Stimulated activated CD4-positive, alpha-beta T cell treated with anti-CD3 and anti-CD28 coated beads, Interleukin-1b, Interleukin-23, amount 100 ng/mL, for 24 hours (primary cell): ENCODE measurements at places on chromosomes 4 and X.
A peak's percentile ranks its signal among the peaks of the same experiment; 100 is the strongest.

DNA sequence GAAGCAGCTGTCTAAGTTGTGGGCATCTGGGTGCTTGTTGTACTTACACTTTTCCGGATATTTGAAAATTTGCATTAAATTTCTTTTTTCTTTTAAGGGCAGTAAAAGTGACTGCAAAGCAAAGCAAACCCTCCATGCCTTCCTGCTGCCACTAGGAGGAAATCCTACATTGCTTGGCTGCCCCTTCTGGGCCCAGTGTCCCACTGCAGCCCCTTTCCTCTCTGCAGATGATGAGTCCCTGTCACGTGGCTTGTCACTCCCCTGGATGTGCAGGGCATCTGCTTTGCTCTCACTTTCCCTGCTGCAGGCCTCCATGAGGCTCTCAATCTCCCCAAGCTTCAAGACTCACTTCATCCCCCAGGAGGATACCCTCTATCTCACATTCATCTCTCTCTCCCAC, 12.7 kb downstream of the TSR2 start:
- no peak for DNase-seq

GRCh38 chrX:10244915-10245622, 88.3 kb downstream of the CLCN4 start:
- DNase-seq = no peak

DNA sequence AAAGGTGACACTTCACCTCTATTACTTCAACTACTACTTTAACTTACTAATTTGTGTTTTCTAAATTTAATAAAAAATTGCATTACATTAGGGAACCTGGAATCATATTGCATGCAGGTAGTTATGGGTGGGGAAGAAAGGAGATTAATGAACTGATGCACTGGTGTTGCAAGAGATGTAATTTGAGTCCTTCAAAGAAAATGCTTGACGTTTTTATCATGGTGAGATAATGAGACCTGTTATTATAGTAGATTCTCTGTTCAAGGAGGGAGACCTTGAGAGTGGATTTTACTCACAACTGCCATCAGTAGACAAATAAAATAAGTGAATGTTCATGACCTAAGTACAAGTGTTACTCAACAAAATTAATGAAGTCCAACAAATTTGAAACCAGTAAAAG, 26.4 kb upstream of the MED14 start:
- DNase-seq = no peak

DNA sequence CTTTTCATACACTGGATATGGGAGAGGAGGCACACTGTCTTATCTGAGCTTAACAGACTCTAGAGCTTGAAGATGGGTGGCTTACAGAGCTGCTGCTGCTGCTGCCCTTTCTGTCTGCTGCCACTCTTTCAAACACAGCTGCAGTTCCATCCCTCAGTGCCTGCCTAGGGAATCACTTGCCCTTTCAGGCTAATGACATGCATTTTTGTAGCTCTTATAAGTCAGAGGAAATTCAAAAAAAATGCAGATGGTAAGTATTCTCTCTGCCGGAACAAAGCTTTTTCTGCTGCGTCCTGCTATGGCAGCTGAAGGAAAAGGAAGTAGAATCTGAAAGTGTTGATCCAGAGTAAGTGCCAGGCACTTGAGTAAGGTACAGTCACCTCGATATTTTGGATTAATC, 460.4 kb upstream of the DIAPH2 start:
- no peak for DNase-seq

DNA sequence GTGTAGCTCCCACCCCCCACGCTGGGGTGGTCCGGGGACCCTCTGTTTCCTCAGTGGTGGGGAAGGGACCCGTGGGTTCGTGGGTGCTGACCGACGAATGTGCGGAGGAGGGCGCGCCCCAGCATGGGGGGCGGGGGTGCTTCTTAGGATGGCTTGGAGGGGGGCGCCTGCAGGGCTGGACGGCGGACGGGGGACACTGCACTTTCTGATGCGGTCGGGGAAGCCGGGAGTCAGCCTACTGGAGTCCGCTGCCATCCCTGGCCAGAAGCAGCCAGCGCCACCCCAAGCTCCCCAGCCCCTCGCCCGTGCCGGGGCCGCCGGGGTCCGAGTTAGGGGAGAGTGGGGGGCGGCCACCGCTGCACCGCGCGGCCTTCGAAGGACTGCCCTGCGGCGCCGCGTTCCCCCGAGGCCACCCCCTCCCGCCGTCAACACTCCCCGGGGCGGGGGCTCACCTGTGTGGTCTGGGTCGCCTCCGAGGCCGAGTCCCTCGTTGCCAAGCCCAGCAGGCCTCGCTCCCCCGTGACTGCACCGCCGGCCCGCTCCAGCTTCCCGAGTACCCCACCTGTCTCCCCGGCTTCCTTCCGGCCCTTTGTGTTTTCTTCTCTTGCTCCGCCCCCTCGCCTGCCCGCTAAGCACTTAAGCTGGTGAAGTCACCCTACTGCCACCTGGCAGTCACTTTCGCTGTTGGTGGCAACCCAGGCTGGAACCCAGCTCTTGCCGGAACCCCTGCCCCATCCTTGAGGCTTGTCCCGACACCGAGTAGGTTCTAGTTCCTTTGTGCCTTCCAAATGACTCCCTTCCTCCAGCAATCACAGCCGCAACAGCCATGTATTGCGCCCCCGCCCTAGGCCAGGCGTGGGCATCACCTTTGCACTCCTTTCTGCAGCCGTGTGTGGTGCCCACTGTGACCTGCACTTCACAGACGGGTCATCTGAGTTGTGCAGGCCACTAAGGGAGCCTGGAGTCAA, at the start of gene OCIAD2:
OCIAD2 (minus strand) TSS at position 569 of the 968 bp plus-strand sequence. CDS start 2,225 bp downstream, outside the sequence.
- DNase-seq = peak; percentile 76

DNA sequence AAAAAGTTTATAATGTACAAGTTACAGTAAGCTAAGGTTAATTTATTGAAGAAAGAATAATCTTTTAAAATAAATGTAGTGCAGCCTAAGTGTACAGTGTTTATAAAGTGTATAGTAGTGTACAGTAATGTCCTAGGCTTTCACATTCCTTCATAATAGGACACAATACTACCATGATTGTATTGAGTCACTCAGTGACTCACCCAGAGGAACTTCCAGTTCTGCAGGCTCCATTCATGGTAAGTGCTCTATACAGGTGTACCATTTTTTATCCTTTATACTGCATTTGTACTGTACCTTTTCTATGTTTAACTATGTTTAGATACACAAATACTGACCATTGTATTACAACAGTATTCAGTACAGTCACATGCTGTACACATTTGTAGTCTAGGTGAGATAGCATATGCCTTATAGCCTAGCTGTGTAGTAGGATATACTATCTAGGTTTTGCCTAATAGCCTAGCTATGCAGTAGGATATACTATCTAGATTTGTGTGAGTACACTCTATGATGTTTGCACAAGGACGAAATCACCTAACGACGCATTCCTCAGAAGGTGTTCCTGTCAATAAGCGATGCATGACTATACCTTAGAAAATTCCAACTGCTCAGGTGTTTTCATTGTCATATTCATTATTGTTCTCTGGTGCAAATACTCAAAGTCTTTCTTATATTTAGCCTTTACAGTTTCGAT, 5.5 kb upstream of the TMEM255A start:
- no peak for DNase-seq
